SHP77 (cell line): ENCODE measurements at places on chromosomes 1 and 21.
A peak's percentile ranks its signal among the peaks of the same experiment; 100 is the strongest.

GRCh38 chr1:45621501-45621836, 2.4 kb downstream of the CCDC17 start:
- no peak for DNase-seq

DNA sequence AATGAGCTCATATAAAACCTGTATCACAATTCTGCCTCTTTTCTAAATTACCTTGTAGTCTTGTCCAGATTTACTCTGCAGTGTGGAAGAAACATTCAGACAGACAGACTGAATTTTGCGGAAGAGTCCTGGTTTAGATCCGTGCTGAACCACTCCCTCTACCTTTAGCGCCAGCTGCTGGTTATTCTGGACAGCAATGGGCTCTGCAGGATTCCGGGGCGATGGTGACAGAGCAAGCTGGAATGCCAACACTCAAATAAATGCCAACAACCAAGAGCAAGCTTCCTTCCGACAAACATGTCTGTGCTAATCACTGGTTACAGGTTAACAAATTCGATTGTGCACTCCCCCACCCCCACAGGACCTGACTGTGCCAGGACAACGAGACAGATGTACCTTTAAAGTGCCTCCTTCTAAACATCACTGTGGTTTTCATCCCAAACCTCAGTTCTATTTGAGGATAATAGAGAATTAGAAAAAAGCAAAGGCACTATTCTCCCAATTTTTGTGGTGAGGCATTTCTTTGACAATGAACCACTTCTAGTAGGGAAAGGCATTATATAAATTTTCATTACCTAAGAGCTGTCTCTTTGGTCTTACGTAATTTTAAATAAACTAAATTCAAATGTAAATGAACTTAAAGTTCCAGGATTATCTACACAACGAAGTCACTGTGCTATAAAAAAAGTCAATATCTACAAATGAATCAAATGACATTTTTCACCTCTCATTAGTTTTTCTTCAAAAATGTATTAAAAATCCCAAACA, 90.4 kb downstream of the INTS7 start:
- DNase-seq: no peak

- no peak for DNase-seq
Measured at GRCh38 chr1:108877348-108878159, 769 bp downstream of the GPSM2 start.

DNA sequence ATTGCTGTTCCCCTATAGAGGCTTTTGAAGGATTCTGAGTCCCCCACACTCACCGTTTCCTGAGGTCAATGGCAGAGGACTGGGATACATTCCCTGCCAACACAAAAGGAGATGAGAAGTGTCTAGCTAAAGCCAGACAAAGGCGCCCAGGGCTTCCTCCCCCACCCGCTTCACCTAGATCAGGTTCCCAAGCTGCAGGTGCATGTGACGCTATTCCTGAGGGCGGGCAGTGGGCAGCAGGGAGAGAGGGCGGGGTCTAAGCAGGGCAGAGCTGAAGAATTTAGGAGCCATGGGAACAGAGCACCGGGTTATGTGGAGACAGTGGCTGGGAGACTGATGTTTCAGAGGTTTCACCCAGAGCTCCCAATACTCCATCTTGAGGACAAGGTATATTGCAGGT, 6.0 kb upstream of the ARHGEF2 start:
- DNase-seq: peak; percentile 70

- no peak for DNase-seq
Measured at GRCh38 chr1:94738371-94738770, 81.8 kb upstream of the SLC44A3 start.

- no peak for DNase-seq
Measured at GRCh38 chr1:209490013-209490412, 93.5 kb upstream of the CAMK1G start.

GRCh38 chr1:151641229-151641628, 29.4 kb downstream of the SNX27 start:
- no peak for DNase-seq

DNA sequence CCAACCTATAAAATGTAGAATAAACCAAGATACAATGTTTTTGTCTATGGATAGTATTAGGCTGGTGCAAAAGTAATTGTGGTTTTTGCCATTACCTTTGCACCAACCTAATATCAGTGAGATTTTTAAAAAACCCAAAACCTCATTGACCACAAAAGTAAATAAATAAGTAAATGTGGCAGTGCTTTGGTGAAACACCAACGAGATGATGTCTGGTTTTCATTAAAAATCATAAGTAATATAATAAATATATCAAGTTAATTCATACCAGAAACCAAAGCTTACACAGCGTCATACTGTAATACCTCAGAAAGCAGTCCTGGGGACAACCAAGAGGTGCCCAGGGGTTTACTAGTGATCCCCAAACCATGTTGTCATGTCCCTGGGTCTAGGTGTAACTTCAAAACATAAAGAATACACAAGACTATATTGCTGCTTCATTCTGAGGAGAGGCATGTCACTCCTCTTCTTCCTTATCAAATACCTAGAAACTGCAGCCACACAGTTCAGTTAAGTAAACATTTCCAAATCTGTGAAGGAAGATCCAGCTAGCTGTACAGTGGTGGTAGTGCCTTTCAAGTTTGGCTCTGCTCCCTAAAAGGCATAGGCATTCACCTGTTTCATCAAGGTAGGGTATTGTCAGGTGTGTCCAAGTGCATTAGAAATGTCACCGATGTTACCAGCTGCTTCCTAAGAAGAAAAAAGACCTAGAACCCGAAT, 51.6 kb upstream of the ZC3H11B start:
- DNase-seq: no peak
